ENCODE measurements at places on chromosomes 16 and 17. TPM values are rescaled to one million over a fixed set of nuclear protein-coding genes. Genes with fewer than 3 reads are reported as not detected.

Gene KRT28
- not detected for total RNA-seq

Gene KRT33A
- not detected for total RNA-seq

Gene BAIAP3
- total RNA-seq = 1.6 TPM

Gene GPRC5B
- total RNA-seq = 0.42 TPM

Gene HOXB7
- total RNA-seq = 0.30 TPM

Gene NRN1L
- total RNA-seq = 2.5 TPM

All from activated CD4-positive, alpha-beta T cell treated with anti-CD3 and anti-CD28 coated beads, Interleukin-2, amount 10 ng/mL, durations not matched to agents 7 days and 5 days (primary cell).